ENCODE measurements at places on chromosomes 11 and 22.

DNA sequence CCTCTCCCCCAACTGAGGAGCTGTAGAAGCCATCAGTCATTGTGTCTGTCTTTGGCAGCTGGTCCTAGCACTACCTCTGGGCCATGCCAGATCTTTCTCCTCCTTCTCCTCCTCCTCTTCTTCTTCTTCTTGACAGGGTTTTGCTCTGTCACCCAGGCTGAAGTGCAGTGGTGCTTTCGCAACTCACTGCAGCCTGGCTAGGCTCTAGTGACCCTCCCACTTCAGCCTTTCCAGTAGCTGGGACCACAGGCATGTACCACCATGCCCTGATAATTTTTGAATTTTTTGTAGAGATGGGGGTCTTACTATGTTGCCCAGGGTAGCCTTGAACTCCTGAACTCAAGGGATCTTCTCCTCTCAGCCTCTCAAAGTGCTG is 50.1 kb upstream of the SHANK2 start:
- DNase-seq, result peak; percentile 29

GRCh38 chr11:82792319-82792718 is 58.7 kb upstream of the FAM181B start:
- DNase-seq, result no peak

GRCh38 chr11:76292583-76293188 is 86.4 kb upstream of the WNT11 start:
- DNase-seq, result no peak

DNA sequence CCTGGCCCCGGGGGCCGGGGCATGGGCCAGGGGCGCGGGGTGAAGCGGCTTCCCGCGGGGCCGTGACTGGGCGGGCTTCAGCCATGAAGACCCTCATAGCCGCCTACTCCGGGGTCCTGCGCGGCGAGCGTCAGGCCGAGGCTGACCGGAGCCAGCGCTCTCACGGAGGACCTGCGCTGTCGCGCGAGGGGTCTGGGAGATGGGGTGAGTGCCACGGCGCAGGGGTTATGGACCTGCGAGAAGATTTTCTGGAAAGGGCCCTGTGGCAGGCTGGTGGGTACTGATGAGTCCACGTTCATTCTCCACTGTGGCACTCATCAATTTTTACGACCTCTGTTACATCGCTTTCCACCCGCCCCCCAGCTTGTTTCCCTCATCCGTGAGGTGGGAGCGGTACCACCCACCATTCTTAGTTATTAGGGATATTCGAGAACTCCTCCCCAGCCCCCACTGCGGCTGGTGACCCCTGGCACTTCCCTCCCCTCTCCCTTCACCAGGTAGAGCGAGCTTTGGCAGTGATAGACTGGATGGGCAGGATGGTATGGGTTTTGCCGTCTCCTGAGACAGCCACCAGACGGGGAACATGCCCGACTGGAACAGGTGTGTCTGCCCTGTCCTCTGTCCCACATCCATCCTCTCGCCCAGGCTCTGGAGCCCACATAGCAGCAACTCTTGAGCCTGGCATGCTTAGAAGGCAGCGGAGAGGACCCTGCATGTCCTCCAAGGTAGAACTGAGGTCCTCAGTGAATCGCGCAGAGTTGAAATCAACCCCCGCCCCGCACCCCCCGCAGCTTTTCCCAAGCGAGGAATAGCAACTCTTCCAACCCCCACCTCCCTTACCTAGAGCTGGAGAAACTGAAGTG is 562 bp downstream of the DGAT2 start:
- no peak for DNase-seq

DNA sequence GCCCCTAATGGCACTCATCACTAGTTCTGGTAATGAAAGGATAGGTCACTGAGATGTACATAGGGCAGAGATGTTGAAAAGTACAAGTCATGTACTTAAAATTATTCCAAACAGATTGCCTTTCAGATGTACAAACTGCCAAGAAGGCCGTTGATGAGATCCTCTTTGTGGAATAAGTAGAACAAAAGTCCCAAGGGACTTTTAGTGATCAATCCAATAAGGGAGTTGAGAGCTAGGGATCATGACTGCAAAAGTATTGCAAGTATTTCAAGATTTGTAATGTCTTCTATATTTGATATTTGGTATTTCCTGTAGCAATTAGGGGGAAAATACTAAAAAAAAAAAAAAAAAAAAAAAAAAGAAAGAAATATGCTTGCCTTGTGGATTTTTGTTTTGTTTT is 82.2 kb downstream of the ATG16L2 start:
- DNase-seq, result no peak

- DNase-seq, result no peak
Measured at GRCh38 chr11:124938206-124938765, 2.4 kb upstream of the HEPACAM start.

GRCh38 chr11:2213890-2214526 is 42.4 kb upstream of the TH start:
- DNase-seq, result no peak

- DNase-seq, result no peak
Measured at GRCh38 chr11:69342588-69343330, 48.8 kb downstream of the MYEOV start.

GRCh38 chr11:3949125-3949524 is 93.7 kb downstream of the STIM1 start:
- DNase-seq, result no peak

GRCh38 chr11:118015385-118015841 is 29.2 kb downstream of the IL10RA start:
- DNase-seq, result no peak

- DNase-seq, result no peak
Measured at GRCh38 chr11:45676522-45677095, 11.2 kb upstream of the CHST1 start.

DNA sequence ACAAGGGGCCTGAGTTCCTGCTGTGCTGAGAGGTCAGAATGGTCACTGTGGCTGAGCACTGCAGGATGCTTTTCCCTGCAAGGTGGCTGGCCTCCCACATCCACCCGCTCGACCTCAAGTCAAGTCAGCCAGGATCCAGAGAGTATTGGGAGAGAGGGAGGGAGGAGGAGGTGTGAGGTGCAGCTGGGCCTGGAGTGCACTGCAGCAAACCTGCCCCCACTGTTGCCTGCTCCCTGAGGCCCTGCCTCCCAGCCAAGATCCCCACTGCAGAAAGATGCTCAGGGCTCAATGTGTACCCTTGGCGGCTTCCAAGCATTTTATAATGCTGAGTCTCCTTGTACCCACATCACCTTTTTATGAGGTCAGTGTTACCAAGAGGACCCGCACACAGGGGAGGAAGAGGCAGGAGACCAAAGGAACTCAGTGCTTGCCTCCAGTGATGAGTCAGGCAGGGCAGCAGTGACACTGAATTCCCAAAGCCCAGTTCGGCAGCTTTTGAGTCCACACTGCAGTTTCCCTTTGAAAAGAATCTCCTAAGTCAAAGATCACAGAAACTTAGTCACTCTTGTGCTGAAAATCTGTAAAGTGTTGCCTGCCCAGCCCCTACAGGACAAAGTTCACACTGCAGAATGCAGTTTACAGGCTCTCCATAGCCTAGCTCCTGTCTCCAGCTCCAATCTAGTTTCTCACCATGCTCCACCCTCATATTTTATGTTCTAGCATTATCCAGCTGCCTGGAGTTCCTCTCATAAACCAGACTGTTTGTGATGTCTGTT is 3.1 kb downstream of the ENDOD1 start:
- DNase-seq, result peak; percentile 94

DNA sequence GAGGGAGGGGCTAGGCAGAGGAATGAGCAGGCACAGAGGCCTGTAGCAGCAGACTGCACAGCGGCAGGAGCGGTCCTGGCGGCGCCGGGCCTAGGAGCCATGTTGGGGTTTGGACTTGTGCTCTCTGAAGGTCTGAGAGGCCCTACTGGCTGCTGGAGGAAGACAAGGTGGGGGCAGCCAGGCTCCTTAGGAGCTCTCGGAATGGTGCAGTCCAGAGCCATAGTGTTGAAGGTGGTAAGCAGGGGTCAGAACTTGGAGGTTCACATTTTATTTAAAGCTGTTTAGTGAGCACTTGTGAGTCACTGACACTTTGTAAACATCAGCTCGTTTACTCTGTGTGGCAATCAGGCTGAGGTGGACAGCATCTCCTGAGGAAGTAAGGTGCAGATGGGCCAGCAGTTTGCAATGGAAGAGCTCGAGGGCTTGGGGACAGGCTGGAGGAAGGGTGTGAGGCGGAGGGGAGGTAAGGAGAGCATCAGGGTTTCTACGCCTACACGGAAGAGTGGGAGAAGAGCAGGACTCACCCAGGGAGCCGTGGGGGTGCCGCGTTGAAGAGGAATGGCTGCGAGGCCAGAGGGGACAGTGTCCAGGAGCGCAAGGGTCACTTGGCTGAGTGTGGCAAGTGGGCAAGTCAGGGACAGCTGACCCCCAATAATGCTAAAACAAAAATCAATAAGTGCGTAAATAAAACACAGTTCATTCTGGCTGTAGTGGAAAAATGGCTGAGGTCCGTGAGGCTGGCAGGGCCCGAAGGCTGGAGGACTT is 10.0 kb upstream of the TMEM191C start:
- DNase-seq, result peak; percentile 6

GRCh38 chr11:19281555-19281954 is 40.8 kb upstream of the E2F8 start:
- no peak for DNase-seq

Data from renal cortical epithelial cell (primary cell).